ENCODE measurements at places on chromosomes 13 and 19.
A peak's percentile ranks its signal among the peaks of the same experiment; 100 is the strongest.

DNA sequence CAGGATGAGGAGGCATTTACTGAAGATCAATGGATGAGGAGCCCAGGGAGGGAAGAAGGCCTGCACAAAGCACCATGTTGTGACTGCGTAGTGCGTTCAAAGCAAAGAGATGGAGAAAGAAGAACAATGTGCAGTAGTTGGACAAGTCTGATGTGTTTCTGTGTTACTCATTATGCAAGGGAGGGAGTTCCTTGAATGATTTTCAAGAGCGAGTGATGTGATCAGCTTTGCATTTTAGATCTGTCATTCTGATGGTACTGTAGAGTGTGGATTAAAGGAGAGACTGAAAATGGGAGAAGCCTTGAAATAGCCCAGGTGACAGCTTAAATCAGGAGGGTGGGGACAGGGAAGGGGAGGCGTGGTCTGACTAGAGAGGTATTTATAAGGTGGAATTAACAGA is 9.5 kb downstream of the MYO16 start:
- no peak for DNase-seq

DNA sequence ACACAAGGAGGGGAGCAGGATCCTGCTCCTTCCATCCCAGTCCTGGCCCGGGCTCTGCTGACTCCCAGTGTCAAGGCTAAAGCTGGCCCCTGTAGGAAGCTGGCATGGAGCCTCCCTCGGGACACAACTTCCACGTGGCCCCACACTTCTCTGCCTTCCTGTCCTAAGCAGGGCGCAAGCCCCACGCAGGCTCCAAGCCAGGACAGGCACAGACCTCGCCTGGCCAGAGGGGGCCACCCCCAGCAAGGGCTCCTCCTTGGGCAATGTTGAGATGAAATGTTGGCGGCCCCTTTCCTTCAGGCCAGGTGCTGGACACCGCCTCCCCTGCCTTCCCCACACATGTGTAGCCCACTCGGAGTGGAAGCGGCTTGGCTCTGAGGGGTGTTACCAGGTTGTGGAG is 66.6 kb downstream of the COL4A1 start:
- DNase-seq, result no peak

DNA sequence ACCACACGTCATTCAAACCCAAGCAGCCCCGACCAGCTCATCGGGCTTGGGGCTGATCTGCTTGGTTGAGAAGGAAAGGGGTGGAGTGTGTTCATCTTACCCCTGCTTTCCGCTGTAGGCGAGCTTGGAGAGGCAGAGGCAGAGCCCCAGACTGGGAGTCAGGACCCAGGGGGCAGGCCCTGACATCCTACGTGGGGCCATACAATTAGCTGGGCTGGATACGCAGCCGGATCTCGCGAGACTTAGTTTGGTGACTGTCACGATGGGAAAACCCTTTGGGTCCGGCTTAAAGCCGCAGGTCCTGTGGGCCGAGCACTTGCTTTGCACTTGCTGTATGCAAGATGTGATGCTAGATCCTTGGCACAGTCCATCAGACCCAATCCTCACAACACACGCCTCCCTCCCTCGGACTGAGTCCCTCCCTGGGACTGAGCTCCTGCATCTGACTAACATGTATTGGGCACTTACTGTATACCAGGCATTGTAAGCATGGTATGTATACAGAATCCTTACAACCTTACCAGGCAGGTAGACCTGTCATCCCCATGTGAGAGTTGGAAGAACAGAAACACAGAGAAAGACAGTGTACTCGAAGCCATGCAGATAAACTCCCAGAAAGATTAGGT is 3.7 kb downstream of the CEACAM16 start:
- DNase-seq, result no peak

DNA sequence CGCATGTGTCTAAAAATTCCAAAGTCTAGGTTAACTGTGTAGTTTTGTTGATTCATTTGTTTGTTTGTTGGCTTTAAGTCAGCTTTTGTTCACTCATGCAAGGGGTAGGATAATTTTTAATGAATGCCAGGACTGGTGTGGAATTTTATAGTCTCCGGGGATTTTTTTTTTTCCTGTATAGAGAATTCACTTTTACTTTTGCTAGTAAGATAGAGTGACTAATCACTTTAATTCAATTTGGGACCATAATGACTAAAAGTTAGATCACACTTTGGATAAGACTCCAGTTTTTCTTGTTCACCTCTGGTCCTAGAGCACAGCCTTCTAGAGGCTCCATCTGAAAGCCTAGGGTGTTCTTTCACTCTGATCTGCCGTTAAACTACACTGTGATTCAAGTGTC is 1690.0 kb downstream of the PCDH9 start:
- no peak for DNase-seq

GRCh38 chr13:32201809-32202208 is 113.4 kb downstream of the ZAR1L start:
- DNase-seq, result no peak

- peak; percentile 77 for DNase-seq
Observed at GRCh38 chr19:40090241-40091204, at the start of gene ZNF780A. TSS of gene ZNF780A (minus strand) at chr19:40090943. CDS start at chr19:40084753, 6,190 bp downstream.

- no peak for DNase-seq
Observed at GRCh38 chr13:32752997-32753606, 166.8 kb downstream of the PDS5B start.

DNA sequence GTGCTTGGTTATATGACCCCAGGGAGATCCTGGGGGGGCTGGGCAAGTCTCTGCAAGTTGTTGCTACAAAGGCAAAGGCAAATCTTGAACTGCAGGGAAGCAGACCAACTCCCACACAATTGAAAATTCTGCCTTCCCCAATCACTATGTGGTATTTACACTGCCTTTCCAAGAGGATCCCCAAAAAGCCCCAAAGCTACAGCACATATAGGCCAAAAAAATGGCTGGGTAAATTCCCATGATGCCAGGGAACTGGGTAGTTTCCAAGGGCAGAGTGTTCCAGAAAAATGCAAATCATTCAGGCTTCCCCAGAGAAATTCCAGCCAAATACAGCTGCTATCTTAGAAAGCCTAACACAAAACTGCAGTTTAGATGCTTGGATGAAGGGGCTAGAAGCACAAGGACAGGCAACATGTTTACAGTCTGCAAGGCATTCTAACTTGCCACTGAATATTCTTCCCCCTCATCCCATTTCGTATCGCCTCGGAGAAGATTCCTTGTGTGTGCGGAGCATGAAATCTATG is 6.2 kb downstream of the FOXO1 start:
- no peak for DNase-seq

DNA sequence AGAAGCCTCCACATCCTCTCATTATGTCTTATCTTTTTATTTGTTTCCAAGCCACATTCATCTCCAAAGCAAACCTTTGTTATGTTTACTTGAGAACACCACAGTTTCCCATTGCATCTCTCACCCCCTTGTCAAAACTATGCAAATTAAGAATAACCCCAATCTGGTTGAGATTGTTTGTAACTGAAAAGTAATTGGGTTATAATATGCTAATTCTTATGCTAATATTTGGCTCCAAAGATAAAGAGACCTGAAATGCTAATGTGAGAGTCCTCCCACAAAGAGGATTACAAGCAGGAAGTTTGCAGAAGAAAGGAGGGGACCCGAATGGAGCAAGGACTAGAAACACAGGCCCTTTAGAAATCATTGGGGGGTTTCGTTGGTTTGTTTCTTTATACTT is 92.9 kb upstream of the UBL3 start:
- no peak for DNase-seq

DNA sequence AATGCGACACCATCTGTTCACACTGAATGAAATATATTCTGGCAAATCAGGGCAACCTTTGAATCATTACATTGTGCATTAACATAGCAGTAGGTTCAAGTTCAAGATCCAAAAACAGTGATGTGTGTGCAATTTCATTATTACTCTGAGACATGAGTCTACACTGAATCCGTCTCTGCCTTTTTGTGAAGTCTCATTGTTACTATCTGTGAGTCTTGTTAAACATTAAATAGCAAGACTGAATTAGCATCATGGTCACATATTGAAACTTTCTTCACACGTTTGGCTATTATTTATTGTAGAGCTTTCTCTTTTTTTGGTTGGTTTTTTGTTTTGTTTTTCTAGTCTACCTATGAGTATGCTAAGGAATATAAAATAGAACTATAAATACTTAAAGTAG is 117.1 kb upstream of the SLITRK5 start:
- no peak for DNase-seq

GRCh38 chr13:97471711-97472110 is 37.7 kb downstream of the RAP2A start:
- no peak for DNase-seq

GRCh38 chr13:110319774-110320509 is 12.9 kb downstream of the COL4A2 start:
- DNase-seq, result no peak

DNA sequence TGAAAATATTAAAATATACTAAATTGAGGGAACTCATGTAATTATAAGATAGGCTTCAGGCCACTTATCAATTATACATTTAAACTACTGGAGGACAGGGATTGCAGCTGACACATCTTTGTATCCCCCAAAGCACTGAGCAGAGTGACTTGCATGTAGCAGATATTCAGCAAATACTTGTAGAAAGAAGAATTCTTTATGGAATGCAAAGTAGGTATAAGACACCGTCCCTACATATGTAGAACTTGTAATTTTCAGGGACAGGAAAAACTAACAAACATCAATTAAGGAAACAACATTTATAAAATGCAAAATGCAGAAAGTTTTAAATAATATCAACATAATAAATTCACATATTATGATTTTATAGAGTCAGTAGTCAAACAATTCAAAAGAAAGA is 719.2 kb downstream of the OLFM4 start:
- DNase-seq, result no peak

GRCh38 chr19:38452430-38453366 is 19.2 kb downstream of the RYR1 start:
- no peak for DNase-seq

- DNase-seq, result no peak
Observed at GRCh38 chr13:106573284-106573846, 5.4 kb upstream of the ARGLU1 start.

DNA sequence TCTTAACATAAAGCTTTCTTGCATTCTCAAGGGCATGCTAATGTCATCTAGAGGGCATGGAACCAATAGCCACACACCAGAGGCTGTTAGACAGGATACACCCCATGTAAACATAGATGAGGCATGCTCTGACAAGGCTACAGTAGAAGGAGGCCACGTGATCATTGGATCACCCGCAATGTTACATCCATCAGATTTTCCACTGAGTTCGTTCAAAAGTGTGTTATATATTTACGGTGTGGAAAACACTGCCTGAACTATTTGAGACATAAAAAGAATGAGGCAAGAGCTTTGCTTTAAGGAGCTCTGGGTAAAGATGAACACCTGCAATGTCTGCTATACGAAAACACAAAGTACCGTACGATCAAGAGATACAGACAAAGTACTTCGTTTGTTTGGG is 817.5 kb upstream of the SLC10A2 start:
- no peak for DNase-seq

DNA sequence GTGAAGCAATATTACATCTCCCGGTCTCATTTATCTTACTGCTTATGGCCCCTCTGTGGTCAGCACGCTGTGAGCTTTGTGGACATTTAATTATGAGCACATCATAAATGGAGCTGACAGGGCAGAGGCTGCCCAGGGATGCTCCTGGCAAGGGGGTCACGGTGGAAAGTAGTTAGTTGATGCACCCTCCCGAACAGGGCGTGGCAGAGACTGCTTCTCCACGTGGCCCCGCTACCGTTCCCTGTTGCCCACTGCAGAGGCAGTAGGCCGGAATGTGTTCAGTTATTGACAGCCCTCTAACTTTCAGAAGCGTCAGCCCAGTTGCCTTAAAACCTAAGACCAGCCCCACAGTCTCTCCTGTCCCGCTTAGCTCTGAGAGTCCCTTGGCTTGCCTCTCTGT is 180.3 kb upstream of the ZNF507 start:
- no peak for DNase-seq

DNA sequence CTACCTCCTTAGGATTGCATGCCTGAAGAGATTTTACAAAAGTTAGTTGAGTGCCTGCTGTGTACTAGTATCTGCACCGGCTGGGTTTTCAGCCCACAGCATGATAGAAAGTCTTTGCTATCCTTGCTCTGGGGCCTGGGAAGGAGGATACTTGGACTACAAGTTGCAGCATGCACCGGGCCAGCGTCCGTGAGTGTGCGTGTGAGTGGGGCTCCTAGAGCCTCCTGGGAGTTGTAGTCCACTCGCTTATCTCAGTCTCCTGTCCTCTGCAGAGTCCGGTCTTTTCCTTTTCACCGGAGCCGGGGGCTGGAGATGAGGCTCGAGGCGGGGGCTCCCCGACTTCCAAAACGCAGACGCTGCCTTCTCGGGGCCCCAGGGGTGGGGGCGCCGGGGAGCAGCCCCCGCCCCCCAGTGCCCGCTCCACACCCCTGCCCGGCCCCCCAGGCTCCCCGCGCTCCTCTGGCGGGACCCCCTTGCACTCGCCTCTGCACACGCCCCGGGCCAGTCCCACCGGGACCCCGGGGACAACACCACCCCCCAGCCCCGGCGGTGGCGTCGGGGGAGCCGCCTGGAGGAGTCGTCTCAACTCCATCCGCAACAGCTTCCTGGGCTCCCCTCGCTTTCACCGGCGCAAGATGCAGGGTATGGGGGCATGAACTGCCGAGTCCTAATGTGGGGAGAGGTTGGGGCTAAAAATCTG is 20.6 kb downstream of the BRSK1 start:
- DNase-seq, result no peak

DNA sequence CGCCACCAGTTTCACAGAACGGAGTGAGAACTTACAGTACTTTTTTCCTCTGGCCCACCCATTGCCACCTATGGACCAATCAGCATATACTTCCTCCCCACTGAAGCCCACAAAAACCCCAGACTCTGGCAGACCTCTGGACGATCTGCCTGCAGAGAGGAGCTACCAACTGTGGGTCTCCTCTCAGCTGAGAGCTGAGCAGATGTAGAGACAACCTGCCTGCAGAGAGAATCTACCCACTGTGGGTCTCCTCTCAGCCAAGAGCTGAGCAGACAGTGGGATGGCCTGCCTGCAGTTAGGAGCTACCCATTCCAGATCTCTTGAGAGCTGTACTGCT is 69.7 kb downstream of the PIBF1 start:
- DNase-seq, result no peak

Data from HL-60 (cell line).